ENCODE measurements at places on chromosomes 1 and 21.

- no peak for DNase-seq
These were observed 65.4 kb downstream of the RPE65 start for GRCh38 chr1:68384321-68384813.

GRCh38 chr1:81023187-81023724 lies 777.5 kb upstream of the ADGRL2 start:
- no peak for DNase-seq

- no peak for DNase-seq
These were observed 3.1 kb downstream of the PRUNE1 start for GRCh38 chr1:151011154-151011850.

GRCh38 chr1:90104941-90105538 lies 110.1 kb downstream of the ZNF326 start:
- no peak for DNase-seq

DNA sequence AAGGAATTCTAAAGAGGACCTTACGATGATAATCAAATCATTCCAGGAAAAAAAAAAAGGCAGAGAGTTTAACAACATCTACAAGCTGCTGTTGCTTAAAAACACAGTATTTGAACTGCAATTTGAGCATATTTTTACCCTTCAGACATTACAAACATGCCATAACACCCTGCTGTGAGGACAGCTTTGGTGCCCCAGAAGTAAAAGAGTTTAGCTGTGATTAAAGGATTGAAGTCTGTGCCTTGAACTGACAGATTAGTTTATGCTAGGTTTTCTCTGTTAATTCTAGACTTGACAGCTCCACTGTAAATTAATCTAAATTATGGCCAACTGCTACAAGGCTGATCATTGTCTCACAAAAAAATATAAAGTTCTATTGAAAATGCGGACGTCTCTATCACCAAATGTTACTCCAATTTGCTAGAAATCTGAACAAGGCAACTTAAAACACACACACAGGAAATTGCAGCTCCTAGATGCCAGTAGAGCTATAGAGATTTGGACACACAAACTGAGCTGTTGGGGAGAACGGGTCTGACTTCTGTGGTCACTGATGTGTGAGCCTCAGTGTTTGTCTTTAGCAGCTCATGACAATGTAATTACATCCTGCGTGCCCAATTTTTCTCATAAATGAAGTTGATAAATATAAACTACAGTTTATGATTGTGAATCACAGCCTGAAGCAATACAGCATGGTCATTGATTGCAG lies 217.9 kb downstream of the NTNG1 start:
- no peak for DNase-seq

DNA sequence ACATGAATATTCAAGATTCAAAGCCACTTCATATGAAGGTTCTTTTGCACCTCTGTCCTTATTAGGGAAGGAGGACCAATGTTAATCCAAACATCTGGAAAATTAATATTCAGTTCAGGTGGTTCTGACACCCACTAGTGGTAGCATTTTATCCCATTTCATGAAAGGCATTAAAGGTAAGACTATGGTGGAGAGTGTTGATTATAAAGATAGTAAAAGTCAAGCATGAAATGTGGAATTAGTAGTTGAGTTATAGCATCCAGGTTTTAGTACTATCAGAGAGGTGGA lies 17.5 kb upstream of the YTHDF2 start:
- no peak for DNase-seq

GRCh38 chr1:231869364-231869763 lies 242.8 kb downstream of the DISC1 start:
- DNase-seq: no peak

DNA sequence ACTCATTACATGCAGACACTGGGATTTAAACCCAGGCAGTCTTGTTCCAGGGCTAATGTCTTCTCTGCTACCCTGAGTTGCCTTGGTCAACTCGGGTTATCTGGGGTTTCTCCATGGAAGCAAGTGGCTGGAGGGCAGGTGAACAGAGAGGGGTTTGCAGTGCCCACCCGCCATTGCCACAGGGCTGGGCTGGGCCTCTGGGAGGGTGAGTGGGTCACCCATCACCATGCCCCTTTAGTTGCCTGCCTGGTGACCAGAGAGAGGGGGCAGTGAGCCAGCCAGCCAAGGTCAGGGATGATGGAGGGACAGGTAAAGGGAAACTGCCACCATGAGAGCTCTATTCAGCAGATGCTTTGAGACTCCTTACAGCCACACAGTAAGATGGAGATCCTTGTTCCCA lies 53.2 kb downstream of the GRIK3 start:
- DNase-seq: no peak

GRCh38 chr1:225928186-225929175 lies 4.4 kb upstream of the PYCR2 start:
- no peak for DNase-seq

GRCh38 chr1:205484985-205485967 lies 19.2 kb upstream of the CDK18 start:
- peak; percentile 57 for DNase-seq

- no peak for DNase-seq
These were observed 116.2 kb downstream of the RIPK4 start for GRCh38 chr21:41650526-41651145.

- no peak for DNase-seq
These were observed 64.1 kb downstream of the DNTTIP2 start for GRCh38 chr1:93814795-93815340.

DNA sequence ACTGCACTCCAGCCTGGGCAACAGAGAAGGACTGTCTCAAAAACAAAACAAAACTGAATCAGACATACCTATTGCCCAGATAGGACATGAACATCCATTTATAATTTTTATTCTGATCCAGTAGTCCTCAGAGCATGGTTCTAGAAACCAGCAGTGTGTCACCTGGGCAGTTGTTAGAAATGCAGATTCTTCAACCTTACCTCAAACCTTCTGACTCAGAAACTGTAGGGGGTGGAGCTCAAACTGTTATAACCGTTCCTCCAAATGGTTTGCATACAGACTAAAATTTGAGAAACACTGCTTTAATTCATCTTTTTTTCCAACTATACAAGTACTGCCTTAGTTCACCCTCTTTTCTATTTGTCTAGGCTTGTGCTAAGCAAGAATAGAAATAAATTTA lies 6.0 kb downstream of the NASP start:
- DNase-seq: no peak

DNA sequence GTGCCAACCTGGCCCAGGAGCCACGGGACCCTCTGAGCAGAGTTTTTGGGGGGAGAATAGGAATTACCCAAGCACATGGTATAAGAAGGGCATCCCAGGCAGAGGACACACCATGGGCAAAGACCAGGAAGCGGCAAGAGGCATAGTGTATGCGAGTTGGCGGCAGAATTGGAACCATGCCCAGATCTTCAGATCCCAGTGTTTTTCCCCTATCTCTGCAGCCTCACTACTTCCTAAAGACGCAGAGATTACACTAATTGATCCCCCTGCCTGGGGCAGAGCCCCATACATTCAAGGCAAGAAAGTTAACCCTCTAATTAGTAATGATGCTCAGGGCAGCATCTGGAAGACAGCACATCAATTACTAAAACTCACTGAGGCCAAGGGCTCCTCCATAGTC lies 48.2 kb downstream of the SYT2 start:
- DNase-seq: no peak

DNA sequence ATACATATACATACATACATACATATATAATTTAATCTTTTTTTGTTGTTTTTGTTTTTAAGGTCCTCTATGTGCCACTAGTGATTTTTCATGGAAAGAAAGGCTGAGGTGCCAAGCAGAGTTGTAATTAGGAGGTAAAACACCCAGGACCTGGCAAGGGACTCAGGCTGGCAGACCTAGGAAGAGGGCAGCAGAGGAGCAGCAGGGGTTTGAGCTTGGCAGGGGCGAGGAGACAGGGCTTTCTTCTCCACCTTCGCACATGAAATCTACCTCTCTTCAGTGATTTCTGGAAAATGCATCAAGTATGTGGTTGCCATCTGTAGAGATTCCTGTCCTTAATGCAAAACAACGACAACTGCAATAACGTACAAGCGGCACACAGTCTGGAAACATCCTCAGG lies 31.9 kb downstream of the DDAH1 start:
- no peak for DNase-seq

- DNase-seq: no peak
These were observed 8.7 kb upstream of the SLX9 start for GRCh38 chr21:44931137-44931500.

- no peak for DNase-seq
These were observed 11.5 kb downstream of the SLC37A1 start for GRCh38 chr21:42525029-42525581.

GRCh38 chr1:33842348-33842747 lies 21.5 kb upstream of the HMGB4 start:
- DNase-seq: no peak

DNA sequence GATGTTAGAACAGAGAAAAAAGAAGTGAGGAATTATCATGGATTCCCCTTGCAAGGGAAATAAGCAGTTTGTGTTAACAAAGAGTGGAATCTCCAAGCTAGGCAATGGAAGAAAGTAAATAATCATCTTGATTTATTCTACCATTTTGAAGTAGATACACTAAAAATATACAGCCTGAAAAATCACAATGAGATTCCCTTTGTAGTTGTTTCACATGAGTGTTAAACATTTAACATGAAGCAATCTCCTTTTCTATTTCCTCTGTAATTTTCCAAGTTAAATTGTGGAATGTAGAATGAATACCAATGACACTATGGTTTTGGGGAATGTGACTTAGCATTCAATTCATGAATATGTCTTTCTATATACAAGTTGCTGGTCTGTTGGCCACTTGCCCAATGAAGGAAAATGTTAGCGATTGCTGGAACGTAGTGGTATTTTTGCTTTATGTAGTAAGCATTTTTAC lies 5.7 kb downstream of the TGFB2 start:
- no peak for DNase-seq

DNA sequence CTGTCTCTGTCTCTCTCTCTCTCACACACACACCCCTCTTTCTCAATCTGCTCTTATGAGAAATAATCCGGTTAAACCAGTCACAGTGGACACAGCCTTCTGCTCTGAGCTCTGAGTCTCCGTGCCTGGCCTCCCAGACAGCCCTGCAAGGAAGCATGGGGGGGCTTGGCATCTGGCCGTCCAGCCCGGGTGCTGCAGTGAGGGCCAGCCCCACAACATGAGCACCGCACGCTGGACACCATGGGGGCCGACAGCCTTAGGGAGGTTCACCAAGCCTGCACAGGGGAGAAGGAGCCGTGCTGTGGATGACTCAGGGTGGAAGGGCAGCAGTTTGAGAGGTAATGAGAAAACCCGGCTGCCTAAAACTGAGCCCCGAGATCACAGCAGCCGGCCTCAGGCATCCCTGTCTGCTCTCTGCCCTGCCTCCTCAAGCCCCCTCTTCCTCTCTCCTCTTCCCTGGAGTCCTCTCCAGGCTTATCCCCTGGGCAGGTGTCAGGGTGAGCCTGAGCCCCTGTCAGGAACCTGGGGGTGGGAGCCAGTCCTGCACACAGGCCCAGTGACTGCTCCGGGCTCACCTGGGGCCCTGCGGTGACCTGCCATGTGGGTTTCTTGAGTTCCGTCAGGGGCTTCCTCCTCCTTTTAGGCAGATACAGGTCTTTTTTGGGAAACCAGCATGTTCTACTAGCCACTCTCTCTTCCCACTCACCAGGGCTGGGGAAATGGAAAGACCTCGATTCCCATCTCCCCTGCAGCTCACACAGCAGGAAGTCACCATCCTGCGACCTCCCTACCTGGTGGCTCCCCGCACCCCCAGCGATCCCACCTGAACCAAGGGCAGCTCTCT lies 92.8 kb downstream of the ITPKB start:
- no peak for DNase-seq

DNA sequence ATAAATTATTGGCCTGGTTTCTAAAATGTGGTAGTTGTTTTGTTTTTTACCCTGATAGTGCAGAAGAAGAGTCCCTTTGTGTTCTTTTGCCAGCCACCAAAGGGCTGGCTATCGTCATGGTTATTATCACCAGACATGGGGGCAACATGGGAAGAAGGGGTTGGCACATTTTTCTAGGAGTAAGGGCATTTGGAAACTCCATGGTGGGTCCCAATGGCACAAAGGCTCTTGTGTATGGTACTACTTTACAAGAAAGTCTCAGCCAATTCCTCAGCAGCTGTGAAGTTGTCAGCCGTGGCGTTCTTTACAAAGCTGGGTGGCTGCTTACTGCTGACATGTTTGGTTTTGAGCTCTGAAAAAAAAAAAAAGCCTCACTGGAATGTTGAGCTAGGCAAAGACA lies 330.4 kb upstream of the ESRRG start:
- no peak for DNase-seq

DNA sequence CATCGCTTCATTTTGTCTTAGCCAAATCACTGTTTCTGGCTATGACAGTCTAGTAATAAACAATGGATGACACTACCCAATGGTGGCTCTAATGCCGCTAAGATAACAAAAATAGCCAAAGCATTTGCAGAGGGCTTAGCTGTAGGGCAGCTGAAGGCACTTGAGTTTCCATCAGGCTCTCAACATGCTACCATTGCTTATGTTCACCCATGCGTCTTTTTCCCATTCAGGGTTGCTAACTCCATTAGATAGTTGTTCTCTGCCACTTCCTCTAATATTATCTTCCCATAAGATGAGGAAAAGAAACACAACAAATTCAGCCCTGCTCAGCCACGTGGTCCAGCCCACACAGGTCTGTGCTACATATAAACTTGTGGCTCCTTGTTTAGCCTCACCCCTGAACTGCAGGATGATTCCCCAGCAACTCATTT lies 159.6 kb downstream of the TOMM20 start:
- DNase-seq: no peak

GRCh38 chr1:53079251-53079650 lies 17.2 kb downstream of the PODN start:
- DNase-seq: no peak

DNA sequence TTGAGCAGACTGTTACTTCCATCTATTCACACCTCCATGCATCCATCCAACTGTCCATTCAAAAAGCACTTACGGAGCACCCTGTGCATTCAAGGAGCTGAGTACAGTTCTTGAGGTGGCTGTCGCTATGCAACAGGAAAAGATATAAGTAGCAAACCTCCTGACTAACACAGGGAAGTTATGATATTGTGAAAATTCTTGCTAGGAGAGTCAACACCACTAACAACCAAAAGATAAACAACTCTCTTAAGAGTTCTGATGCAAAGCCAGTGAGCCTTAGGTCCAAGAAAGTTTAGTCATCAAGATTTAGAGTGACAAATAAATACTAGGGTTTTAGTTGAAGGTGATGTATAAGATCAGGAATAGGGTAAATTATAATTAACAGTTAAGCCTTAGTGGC lies 44.5 kb upstream of the TRIM45 start:
- no peak for DNase-seq

DNA sequence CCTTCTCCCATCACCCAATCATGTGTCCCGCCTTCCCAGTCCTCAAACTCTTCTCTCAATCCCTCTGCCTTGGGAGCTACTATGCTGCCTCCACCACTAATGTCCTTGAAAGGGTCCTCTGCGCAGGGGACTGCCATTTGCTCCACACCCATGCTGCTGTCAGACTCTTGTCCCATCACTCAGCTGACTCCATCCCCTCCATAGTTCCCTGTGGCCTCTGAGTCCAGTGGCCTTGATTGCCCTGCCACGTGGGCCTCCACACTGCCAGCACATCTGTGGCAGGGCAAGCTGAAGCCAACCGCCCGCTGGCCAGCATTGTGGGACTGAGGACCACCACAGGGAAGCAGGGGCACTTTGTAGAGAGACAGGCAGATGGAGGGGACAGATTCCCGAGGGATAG lies 1.3 kb upstream of the TNNT2 start:
- no peak for DNase-seq
